Bladder microvascular endothelial cell (primary cell): ENCODE measurements at places on chromosomes 3 and 15. TPM values are rescaled to one million over a fixed set of nuclear protein-coding genes. Genes with fewer than 3 reads are reported as not detected.

Gene ABCF3
- 38.5 and 54.1 TPM in 2 replicates for total RNA-seq

Gene TNNC1
- 0.25 TPM in 1 of 2 replicates, not detected in the other for total RNA-seq

Gene HYKK
- total RNA-seq = 0.49 and 1.3 TPM in 2 replicates

Gene PLIN1
- total RNA-seq = 0.06 TPM in 1 of 2 replicates, not detected in the other

Gene BRPF1
- total RNA-seq = 16.5 and 28.2 TPM in 2 replicates
